ENCODE measurements at places on chromosomes 4 and X.

DNA sequence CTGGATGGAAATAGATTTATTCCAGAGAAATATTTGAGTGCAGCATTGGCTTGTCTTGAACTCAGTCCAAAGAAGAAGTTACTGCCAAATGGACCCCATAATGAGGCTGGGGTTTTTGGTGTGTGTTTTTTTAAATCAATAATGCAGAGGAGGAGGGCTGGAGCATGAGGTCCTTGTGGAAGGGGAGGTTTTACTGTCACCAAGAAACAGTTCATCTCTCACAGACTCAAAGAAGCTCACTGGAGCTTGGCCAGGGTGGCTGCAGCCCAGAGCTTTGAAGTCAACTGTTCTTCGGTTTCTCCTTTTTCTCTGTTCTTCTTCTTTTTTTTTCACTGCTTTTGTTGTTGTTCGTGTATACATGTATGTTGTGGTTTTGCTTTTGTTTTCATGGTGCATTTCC is 377.7 kb downstream of the FBXW7 start:
- DNase-seq: no peak

DNA sequence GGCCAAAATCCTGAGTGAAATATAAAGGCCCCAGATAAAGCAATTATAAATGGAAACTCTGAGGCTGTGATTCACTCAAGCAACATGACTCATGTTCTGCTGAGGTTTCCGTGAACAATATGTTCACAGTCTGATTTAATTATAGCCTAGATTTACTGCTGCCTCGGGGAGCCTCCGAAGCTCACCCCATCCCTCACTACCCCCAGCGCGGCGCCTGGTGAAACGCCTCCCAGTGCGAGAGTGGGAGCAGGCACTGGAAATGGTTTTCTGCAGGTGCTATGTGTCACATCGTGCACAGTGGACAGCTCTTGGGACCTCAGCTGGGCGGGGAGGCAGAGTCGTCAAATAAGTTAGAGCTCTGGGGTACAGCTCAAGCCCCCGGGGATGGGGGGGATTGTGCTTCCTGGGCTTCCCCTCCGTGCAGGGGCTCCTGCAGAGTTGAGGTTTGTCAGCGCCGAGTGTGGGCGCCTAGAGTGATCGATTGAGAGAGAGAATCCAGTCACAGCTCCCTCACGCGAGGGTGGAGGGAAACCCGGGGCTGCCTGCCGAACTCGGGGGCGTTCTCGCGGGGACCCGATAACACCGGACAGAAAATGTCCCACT is 110.6 kb downstream of the PHKA2 start:
- peak; percentile 37 for DNase-seq

- DNase-seq: no peak
These were observed 347.4 kb upstream of the FGF13 start for GRCh38 chrX:139058831-139059495.

GRCh38 chr4:141675384-141675783 is 39.0 kb downstream of the IL15 start:
- no peak for DNase-seq

- DNase-seq: no peak
These were observed 593 bp downstream of the NPY1R start for GRCh38 chr4:163331629-163332376.

- no peak for DNase-seq
These were observed 307.9 kb upstream of the IGFBP7 start for GRCh38 chr4:57418133-57418532.

DNA sequence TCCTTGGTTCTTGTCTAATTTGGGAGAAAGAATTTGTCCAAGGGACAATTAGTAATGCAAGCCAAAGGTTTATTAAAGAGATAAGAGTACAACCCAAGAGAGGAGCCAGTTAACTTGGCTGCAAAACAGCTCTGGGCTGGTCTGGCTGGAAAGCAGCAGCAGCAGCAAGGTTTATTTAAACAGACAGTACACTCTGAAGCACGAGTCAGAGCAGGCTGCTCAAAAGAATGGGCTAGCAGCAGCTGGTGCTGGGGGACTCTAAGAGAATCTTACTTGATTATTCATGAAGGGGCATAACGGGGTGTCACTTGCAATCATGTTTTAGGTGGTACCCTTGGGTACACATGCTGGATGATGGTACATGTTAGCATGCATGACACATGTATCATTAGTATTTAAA is 17.1 kb upstream of the CT47C1 start:
- DNase-seq: no peak

- no peak for DNase-seq
These were observed 354.8 kb downstream of the MID1IP1 start for GRCh38 chrX:39156051-39156450.

DNA sequence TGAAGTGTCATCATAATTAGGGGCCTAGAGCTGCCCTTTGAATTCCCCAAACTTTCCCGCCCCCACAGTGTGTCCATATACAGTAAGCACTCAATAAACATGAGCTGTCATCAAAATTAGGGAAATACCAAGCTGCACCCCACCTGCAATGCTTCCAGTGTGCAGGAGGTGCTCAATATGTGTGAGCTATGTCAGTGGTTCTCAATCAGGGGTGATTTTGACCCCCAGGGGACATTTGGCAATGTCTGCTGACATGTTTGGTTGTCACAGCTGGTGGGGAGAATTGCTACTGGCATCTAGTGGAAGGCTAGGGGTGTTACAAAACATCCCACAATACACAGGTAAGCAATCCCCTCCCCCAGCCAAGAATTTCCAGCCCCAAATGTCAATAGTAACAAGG is 748 bp downstream of the CFP start:
- DNase-seq: no peak

GRCh38 chr4:184250795-184251669 is 33.4 kb upstream of the ENPP6 start:
- peak; percentile 27 for DNase-seq

Data from GM04504 (cell line).